Amniotic stem cell (primary cell): ENCODE measurements at places on chromosomes 11 and 22.
A peak's percentile ranks its signal among the peaks of the same experiment; 100 is the strongest.

GRCh38 chr11:126495281-126496220 lies 140.1 kb downstream of the ST3GAL4 start:
- no peak for DNase-seq

GRCh38 chr22:44085743-44086270 lies 61.7 kb downstream of the PARVB start:
- no peak for DNase-seq

DNA sequence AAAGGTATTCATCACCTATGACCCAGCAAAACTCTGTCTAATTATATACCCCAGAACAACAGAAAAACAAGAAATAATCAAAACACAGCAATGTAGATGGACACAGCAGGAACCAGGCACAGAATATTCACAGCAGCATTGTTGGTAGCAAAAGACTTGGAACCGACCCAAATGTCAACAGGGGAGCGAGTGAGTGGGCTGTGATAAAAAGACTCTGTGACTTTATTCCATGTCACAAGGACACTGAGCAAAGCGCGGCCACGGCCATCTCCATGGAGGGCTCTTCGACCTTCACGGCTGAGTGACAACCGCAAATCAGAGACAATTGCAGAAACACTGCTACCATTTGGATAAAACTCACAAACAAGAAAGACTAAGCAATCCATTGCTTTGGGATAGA lies 1373.1 kb downstream of the TBC1D22A start:
- DNase-seq, result no peak

GRCh38 chr11:65637794-65638419 lies at the start of gene SIPA1:
SIPA1 (plus strand) TSS chr11:65638101; CDS start chr11:65640922, 2,821 bp downstream.
- peak; percentile 54 for DNase-seq

DNA sequence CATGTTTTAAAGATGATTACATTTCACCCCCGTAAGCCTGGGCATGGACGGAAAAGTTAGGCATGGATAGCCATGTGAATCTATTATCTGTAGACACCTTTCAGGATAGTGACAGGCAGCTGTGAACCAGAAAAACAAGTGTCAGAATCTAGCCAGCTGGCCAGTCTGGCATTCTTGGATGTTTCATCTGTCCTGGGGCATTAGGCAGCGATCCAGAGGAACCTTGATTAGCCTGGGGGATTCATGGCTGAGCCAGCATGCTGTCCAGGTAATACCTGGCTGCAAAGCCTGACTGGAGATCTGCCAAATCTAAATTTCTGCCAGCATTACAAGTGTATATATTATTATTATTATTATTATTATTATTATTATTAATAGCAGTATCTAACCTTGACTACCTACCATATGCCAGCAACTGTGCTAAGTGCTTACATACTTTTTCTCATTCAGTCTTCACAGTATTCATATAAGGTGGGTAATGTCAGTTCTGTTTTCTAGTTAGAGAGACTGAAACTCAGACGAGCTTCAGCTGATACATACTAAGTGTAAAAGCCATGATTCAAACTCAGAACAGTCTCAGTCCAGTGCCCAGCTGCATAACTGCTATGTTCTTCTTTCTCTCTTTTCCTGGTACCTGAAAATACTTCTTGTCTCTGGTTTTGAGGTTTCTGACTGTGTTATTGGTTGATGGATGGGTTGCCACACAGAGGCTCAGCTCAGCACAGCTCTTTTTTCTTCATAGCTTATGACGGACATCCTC lies 12.8 kb downstream of the BMAL1 start:
- DNase-seq, result no peak

GRCh38 chr11:60349990-60350389 lies 22.9 kb downstream of the MS4A6E start:
- no peak for DNase-seq

GRCh38 chr11:2730272-2731129 lies 30.7 kb upstream of the KCNQ1OT1 start:
- DNase-seq, result no peak

- DNase-seq, result no peak
Measured at GRCh38 chr11:63427971-63428508, 58.5 kb downstream of the SLC22A9 start.

- no peak for DNase-seq
Measured at GRCh38 chr22:47561766-47562165, 799.3 kb downstream of the TBC1D22A start.

GRCh38 chr11:125337836-125338834 lies 157.9 kb downstream of the FEZ1 start:
- DNase-seq, result no peak

DNA sequence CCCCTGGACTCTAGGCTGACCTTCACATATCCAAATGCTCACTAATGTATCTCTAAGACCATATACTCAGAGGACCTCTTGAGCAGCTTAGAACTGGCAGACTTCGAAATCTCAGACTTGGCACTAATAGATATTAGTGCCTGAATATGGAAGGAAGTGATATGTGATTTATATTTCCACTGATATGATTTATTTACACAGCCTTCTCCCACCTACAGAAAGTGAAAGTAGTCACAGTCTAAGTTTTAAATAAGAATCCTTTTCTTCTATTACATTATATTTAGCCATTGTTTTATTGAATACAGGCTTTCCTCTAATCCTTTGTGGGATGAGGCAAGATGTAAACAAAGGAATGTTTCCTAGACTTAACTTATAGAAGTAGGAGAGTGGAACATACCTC lies 6.7 kb upstream of the NAV2 start:
- no peak for DNase-seq

- no peak for DNase-seq
Measured at GRCh38 chr11:109166441-109166840, 255.5 kb upstream of the C11orf87 start.

DNA sequence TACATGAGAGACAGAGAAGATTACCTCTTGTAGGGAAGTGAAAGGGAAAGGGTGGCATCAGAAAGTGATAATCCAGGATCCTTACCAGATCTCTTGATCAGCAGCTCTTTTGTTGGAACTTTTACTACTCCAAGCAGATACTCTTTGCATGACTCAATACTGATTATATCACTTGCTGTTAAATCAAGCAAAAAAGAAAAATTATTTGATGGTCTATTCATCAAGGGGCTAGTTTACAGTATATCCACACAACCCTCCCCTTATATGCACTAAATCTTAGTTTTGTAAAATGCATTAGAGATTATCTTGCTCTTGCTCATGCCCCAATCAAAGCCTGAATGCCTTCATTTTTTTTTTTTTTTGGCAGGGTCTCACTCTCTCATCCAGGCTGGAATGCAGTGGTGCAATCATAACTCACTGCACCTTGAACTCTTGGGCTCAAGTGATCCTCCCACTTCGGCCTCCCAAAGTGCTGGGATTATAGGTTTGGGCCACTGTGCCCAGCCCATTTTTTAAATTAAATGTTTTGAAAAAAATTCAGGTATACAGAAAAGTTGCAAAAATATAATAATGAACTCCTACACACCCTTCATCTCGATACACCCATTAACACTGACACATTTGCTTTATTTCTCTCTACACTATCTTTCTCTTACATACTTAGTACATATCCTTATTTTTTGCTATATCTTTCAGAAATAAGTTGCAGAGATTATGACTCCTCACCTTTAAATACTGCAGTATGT lies 76.1 kb upstream of the UCP3 start:
- DNase-seq, result no peak

DNA sequence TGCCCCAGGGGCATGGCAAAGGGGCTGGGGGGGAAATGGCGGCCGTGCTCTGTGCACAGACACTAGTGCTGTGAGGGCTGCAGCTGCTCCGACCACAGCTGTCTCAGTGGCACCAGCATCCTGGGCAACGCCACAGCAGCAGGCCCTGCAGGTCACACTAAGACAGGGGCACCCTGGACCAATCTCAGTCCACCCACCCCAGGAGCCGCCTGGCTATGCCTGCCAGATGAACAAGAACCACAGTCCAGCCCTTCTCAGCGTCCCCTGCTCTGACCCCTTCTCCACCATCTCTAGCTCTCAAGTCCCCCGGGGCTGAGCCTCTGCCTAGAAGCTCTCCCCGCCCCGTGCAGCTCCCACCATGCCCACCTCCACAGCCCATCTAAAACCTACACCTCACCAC lies 16.5 kb downstream of the TUBGCP6 start:
- no peak for DNase-seq
